ENCODE measurements at places on chromosomes 7 and 10.

DNA sequence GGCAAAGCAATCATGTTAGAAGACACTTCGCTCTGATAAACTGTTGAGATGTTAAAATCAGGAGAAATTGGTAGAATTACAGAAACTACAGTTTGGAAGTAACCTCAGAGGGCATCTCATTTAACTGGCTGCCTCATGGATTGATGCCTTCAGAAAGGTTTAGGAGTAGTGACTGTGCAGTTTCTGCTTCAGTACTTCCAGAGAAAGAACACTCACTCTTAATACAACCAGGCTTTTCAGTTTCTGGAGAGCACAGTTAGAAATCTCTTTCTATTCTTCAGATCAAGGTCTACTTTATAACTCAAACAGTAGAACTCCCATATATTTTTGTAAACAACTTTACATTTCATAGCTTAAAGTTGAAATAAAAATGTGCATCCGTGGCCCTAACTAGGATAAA is 1358.9 kb upstream of the LRRTM3 start:
- DNase-seq: no peak

DNA sequence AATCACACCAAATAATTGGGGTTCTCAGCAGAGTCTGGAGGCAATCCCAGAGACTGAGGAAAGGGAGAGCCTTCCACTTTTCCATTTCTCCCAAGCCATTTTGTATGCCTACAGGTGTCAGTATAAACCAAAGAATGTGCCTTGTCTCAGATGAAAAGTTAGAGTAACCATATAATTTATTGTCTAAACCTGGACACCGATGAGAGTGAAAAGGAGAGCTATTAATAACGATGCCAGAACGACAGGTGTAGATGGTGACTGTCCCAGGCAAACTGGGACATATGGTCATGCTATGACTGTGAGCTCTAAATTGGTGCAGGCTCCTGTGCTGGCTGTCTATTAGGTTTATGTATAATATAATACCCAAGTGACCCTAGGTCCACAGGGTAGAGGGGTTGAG is 219.6 kb downstream of the ARHGAP12 start:
- no peak for DNase-seq

DNA sequence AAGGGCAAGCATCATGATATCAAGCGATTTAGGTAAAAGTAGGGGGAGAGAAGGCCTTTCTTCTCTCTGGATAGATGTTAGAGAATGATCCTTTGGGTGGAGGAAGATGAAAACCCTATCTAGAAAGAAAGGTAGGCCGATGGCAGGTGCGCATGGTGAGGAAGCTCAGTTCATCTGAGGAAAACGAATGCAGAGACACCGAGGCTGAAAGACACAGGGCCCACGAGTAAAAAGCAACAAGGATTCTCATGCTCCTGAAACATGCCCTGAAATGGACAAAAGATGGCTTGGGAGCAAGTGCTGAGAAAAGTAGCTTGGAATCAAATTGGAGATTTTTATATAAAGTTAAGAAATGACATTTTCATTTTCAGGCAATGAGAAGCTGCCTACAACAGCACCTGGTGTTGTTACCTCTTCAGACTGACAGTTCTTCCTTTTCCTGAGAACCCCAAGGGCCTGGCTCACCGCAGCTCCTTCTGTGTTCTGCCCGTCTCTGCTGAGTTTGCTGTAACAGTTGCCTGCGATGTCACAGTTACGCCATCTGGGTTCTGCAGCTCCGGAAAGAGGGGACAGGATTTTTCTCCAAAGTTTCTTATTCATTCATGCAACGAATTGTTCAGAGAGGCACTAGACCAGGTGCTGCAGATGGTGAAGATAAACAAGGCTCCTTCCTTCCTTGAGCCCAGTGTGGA is 402.0 kb upstream of the KLF6 start:
- DNase-seq: no peak

GRCh38 chr7:481219-481930 is 38.3 kb downstream of the PDGFA start:
- no peak for DNase-seq

- DNase-seq: peak; percentile 87
These were observed 41.7 kb downstream of the ARL4A start for GRCh38 chr7:12729112-12729511.

DNA sequence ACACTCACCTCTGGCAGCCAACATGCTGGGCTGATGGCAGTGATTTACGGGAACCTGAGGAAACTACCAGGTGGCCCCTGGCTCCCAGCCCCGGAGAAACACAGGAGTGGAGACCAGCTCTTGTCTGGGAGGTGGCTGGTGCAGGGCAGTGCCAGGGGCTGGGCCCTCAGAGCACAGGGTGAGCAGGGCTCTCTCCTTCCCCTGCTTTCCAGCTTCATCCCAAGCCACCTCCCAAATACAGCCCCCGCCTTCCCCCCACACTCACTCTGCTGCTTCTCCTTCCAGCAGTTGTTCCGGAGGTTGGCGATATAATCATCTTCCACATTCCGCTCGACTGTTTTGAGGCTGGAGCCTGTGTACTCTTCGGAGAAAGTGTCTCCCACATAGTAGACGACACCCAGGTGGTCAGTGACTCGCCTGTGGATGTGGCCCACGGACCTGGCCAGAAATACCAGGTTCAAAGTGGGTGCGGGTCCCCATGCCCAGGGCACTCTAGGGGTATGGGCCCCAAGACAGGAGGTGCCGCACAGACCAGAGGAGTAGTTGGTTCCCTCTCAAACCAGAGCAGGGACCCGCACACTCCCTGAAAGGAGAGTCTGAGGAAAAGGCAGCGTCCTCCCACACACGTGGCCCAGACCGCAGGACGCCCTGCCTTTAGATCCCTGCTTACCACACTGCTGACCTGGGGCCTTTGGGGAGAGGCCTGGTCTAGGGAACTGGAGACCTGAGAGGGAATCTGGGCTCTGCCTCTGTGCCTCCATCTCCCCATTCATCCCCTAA is 18.3 kb downstream of the DNAJB12 start:
- DNase-seq: no peak

DNA sequence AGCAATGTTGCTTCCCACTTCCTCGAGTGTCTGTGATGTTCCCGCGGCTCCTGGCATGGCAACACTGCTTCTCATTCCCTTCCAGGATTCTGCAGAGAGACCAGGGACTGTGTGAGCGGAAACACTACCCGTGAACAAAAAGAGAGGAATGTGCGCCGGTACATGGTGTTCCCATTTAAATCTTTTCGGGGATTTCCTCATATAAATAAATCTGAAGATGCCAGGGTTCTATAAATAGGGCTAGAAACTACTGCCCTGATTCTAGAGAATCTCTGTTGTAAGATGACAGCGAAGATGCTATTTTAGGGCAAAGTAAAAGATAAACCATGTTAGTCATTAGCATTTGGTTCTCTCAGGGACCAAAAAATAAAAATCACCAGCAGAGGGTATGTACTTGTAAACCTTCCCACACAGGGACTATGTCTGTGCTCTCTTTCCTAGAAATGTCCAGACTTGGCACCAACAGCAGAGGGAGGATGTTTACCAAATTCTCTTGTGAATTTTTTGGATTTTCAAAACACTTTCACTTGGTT is 92.2 kb upstream of the DDC start:
- DNase-seq: no peak

GRCh38 chr10:112278871-112279270 is 4.3 kb upstream of the TECTB start:
- no peak for DNase-seq

DNA sequence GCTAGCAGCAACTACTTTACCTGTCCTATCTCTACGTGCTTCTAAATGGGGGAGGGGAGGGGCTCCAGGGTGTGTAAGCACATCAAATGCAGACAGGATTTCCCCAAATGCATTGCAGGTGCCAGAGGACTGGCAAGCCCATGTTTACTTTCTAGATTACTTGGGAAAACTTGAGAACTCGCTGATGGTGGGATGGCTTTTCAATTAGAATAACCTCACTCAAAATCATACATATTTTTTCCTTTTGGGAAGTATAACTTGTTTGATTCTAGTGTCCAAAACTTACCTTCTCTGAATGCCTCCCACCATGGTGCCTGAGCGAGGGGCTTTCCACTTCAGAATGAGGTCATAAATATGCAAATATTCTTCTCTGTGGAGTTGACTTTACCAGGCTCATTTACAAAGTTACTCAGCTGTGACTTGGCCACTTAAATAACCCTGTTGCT is 191.3 kb upstream of the RHOBTB1 start:
- DNase-seq: no peak

- no peak for DNase-seq
These were observed 3.4 kb downstream of the TNRC18 start for GRCh38 chr7:5420067-5420880.

GRCh38 chr10:21292763-21293517 is 232.5 kb downstream of the SKIDA1 start:
- no peak for DNase-seq

DNA sequence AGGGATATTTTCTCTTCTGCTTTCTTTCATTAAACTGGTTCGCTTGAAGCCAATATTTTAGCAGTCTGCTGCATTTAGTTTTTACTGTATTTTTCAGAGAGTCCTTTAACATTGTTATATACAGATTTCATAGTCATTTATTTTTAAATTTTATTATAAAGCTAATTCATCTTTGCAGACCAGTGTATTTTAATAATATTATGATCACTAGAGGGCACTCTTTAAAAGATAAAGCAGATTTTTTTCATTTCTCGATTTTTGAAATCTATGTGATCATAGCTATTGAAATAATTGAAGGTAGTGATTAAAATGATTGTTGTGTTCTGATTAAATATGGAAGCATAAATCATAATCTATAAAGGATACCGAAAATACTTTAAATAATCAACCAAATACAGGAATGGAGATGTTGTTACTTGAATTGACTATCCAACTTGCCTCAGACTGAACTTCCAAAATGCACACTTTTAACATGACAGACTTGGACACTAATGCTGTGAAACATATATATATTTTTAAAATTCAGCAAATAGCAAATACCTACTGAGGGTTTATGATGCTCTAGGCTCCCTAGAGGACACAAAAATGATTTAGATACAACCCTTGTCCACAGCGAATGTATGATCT is 35.2 kb downstream of the ST7 start:
- DNase-seq: no peak

- DNase-seq: no peak
These were observed 141.7 kb downstream of the DLG5 start for GRCh38 chr10:77784856-77785255.

DNA sequence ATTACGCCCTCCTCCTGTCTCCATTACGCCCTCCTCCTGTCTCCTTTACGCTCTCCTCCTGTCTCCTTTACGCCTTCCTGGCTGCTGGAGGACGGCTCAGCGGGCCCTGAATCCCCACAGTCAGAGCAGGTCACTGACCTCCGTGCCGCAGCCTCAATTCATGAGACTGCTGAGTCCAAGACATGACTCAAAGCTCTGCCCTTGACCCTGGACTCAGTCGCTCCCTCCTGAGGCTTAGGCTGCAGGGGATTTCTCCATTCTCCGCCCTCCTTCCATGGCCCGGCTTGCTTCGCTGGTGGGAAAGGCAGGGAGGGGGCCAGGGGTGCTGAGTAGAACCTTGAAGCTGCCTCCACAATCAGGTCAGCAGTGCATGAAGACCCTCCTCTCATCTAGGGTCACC is 21.0 kb upstream of the FOXL3 start:
- DNase-seq: no peak

DNA sequence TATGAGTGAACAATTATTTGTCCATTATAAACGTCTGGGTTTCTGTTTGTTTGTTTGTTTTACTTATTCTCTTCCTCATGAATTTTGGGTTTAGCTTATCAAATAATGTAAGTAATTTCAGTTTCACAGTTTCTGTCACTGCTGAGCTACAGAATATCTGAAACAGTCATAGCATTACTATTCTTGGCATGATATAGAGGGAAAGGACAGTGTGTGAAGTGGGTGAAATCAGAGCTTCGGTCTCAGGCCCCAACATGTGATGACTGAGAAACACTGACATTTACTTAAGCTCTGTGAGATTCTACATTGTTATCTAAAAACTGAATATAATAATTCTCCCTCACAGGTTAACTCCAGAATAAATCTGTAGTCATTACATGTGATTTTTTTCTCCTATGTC is 8.8 kb upstream of the OR6V1 start:
- DNase-seq: no peak

DNA sequence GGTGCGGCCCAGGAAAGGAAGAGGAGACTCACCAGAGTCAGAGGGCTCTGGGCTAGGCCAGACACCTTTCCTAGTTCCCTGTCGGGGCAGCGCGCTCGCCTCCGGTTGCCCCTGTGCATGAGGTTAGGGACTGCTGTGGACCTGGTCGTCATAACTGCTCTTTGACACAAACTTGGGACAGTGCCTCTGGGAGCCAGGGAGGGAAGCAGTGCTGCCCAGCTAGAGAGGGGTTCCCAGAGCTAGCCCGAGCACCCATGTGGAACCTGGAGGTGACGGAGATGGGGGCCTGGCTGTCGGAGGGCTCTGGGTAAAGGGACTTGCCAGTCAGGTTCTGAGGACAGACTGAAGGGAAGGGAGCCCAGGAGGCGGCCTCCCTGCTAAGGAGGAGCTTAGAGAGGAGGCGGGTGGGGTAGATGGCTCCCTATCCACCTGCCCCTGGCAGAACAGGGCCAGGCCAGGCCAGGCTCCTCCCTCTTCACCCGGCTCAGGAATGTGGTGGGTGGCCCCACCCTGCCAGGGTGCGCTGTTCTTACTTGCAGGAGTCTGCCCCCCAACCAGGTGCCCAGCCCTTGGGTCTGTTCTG is 29.7 kb downstream of the AGAP3 start:
- DNase-seq: no peak

GRCh38 chr7:81583882-81584533 is 185.8 kb downstream of the HGF start:
- DNase-seq: no peak

DNA sequence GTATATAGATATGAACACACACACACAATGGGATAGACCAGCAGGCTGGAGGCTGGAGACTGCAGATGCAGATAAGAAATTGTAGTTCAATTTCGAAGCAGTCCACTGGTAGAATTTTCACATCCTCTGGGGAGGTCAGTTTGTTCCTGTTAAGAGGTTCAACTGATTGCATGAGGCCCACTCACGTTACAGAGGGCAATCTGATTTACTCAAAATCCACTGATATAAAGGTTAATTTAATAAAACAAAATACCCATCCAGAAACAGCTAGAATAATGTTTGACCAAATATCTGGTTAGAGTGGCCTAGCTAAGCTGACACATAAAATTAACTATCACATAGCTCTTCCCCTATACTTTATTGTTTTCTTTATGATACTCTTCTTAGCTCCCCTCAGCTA is 162.9 kb upstream of the SMIM30 start:
- DNase-seq: no peak

GRCh38 chr10:67668448-67668847 is 27.5 kb downstream of the CTNNA3 start:
- DNase-seq: no peak

GRCh38 chr10:5944389-5945189 is 32.8 kb downstream of the IL15RA start:
- no peak for DNase-seq

DNA sequence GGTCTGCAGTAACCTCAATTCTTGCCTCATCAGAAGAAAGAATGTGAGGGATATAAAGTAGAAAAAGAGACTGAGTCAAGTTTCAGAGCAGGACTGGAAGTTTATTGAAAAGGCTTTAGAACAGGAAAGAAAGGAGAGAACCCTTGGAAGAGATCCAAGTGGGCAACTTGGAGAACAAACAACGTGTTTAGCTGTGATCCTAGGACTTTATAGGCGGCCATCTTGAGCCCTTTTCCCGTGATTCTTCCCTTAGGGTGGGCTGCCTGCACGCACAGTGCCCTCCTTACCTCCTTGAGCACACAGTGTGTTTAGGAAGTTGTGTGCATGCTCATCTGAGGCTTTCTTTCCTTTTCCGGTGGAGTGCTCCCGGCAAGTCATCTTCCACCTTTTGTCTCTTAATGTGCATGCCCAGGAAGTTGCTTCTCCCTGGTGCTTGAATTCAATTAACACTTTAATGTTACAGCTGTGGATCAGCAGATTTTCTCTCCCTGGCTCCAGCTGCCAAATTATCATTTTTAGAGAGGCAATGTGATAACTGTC is 59.8 kb downstream of the ENTPD1 start:
- DNase-seq: no peak

Measured in NCI-H2107 (cell line).